Osteocyte (in vitro differentiated cells): ENCODE measurements at places on chromosomes 12 and 14. TPM values are rescaled to one million over a fixed set of nuclear protein-coding genes. Genes with fewer than 3 reads are reported as not detected.

DNA sequence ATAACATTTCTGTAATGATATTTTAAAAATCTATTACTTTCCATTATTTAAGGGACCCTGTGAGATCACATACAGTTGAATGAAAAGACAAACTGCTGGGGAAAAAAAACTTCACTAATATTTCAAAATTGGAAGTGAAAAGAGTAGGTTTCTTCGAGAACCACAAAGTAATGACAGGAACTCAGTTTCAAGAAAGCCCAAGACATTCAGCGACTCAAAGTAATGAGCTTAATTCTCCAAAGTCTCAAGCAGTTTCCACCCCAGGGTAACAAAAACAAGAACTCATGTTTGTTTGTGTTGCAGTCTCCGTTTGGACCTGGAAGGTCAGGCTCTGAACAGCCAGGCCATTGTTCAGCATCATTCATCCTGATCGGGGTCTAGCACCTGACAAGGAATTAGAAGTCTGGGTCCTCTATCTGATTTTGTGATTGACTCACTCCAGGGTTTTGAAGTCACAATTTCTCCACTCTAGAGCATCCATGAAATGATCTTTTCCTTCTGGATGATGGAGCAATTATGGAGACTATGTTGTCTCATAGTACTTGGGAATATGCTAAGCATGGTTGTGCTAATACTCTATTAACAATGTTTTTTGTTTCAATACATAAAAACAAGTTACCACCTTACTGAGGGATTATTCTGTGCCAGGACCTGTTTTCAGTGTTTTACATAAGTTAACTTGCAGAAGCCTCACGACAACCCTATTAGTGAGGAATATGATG, 126.9 kb downstream of the SLC25A21 start:
- no peak for DNase-seq

DNA sequence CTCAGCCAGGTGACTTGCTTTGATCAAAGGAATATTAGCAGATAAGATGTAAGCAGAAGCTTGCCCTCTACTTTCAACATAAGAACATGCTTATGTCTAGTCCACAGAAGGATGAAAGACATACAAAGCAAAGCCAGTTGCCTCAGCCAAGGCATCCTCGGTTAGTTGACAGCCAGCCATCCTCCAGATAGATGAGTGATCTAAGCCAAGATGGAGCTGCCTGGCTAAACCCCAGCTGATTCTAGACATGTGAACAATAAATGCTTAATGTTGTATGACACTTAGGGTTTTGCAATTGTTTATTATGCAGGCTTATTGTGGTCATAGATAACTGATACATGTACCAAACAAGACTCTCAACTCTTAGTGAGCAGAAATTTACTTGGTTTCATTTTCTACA, 157.6 kb upstream of the TMTC2 start:
- DNase-seq: no peak

DNA sequence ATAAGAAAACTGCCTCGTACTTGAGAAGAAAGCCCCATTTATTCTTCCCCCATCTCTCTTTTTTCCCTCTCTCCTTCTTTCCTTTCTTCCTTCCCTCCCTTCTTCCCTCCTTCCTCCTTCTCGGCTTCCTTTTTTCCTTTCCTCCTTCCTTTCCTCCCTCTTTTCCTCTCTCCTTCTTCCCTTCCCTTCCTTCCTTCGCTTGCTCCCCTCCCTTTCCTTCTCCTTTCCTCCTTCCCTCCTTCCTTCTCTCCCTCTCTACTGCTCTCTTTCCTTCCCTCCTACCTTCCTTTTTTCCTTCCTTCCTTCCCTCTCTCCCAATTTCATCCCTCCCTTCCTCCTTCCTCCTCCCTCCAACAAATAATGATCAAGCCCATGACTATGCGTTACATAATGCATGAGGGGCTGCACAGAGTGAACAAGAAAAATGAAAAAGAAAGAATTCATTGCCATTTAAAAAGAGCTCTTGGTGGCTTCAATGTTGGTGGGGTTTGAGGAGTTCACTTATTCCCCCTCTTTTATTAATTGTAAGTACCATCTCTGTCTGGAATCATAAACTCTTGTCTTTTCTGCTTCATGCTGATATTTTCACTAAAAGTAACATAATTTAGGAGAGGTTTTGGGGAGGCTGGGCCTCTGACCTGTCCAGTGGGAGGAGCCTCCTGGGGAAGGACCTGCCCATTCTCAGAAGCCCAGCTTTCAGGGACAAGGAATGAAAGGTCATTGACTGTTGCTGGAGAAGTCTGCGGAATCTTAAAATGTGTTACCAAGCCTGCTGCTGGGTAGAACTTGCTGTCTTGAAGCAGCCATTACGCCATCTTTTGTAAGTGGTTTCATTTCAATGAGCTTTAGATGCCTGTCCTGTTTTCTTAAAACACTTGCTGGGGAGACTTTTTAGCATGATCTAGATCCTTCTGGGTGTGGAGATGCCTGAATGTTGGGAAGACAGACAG, 144.3 kb downstream of the CHST11 start:
- no peak for DNase-seq

The EVL gene
- total RNA-seq: 136 and 157 TPM in 2 replicates

- DNase-seq: no peak
Observed at GRCh38 chr14:73725116-73726024, 11.2 kb upstream of the PNMA1 start.

GRCh38 chr12:98492580-98493140, 22.7 kb upstream of the TMPO start:
- DNase-seq: no peak

DNA sequence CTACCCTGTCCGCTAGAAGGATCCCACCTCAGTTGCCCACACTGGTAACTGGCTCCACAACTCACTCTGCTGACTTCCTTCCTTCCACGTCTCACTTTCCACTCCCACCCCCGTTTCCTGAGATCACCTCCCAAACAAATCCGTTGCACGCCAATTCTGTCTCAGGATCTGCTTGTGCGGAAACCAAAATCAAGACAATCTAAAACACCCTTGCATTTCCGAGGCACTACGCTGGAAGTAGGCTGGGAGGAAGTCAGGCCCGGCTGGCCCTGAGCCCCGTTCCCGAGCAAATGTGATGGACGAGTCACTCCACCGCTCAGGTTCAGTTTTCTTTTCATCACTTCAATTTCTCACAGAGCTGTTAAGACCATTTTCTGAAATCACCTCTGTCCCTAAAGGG, 23.1 kb downstream of the ABCB9 start:
- no peak for DNase-seq

DNA sequence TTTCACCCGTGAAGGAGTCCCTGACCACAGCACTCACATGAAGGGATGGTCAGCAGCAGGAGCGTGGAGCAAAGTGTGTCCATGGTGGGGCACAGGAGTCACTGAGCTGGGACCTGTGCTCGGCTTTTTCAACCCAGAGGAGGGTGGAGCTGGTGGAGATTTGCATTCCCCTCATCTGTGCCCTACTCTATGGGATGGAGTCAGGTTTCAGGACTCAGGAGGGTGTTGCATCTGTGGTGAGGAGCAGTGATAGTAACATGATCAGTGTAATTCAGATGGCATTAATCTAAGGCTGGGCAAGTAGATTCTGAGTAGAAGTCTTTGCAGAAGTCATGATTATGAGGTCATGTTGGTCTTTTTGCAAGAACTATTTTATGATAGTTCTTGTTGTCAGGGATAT, 511.9 kb downstream of the TMEM121 start:
- no peak for DNase-seq

GRCh38 chr12:120813588-120814153, 88.0 kb downstream of the ACADS start:
- DNase-seq: no peak

- no peak for DNase-seq
Observed at GRCh38 chr12:113387631-113388030, 16.1 kb downstream of the SDS start.

- no peak for DNase-seq
Observed at GRCh38 chr12:123237646-123238329, 4.6 kb downstream of the MTRFR start.

- no peak for DNase-seq
Observed at GRCh38 chr12:42143452-42144157, 1.1 kb downstream of the GXYLT1 start.

DNA sequence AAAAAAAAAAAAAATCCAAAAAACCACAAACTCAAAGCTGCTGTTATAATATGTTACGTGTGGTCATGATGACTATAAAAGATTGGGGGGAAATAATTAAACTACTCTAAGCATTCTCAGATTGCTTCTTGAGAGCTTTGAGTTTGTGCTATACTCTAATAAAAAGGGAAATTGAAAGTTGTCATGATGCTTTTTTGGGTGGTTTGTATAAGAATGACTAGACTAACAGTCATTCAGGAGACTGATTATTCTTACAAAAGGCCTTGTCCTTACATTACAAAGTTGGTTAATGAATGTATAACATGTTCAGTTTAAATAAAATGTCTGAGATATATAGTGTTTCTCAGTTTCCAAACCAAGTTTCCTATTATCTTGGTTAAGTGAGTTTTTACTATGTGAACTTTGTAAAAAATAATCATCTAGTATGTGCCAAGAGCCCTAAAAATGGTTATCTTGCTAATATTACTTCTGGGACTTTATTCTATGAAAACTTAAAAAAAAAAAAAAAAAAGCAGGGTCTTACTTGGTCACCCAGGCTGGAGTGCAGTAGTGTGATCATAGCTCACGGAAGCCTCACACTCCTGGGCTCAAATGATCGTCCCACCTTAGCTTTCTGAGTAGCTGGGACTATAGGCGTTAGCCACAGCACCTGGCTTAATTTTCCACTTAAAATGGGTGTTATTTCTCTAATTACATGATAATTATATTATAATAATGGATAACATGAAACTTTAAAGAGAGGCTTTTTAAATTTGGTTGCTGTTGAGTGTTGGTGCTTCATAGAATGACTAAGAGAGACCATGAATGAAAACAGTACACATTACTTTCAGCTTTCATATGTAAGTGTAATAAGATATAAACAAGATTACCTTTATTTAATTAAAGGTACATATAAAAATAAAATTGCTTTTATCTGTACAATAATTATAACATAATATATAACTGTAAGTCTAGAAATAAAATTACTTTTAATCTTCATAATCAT, 459.6 kb upstream of the RGS6 start:
- DNase-seq: no peak

GRCh38 chr14:82766996-82767395, 1233.3 kb upstream of the SEL1L start:
- DNase-seq: no peak

- no peak for DNase-seq
Observed at GRCh38 chr12:102232446-102232845, 34.8 kb upstream of the PMCH start.

- no peak for DNase-seq
Observed at GRCh38 chr12:14164266-14164665, 182.9 kb upstream of the GRIN2B start.

The CCDC175 gene
- not detected in 2 replicates for total RNA-seq

- no peak for DNase-seq
Observed at GRCh38 chr14:90438841-90439240, 42.0 kb downstream of the CALM1 start.

DNA sequence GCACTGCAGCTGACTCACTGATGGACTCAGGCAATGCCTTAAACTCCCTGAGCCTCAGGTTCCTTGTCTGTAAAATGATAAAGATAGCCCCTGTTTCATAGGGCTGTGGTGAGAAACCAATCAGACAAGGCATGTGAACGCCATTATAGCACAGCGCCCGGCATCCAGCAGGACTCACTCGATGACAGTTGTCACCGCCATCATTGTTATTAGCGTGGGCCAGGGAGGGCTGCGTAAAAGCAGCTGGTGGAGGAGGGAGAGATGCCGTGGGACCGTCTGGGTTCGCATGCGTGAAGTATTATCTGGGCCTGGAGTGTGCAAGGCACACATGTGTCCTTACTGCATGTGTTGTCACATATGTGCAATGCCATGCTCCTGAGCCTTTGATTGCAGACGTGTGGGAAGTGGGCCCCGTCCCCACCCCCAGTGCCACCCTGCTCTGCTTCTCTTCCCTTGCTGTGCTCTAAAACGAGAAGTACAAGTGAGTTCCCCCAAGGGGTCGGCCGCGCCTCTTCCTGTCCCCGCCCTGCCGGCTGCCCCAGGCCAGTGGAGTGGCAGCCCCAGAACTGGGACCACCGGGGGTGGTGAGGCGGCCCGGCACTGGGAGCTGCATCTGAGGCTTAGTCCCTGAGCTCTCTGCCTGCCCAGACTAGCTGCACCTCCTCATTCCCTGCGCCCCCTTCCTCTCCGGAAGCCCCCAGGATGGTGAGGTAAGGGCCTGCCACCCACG, at the start of gene PTPN6:
PTPN6 (plus strand) TSS at position 546 of the 730 bp plus-strand sequence; CDS start at position 703, 157 bp downstream.
- no peak for DNase-seq

- no peak for DNase-seq
Observed at GRCh38 chr12:91772411-91772810, 373.2 kb downstream of the BTG1 start.

DNA sequence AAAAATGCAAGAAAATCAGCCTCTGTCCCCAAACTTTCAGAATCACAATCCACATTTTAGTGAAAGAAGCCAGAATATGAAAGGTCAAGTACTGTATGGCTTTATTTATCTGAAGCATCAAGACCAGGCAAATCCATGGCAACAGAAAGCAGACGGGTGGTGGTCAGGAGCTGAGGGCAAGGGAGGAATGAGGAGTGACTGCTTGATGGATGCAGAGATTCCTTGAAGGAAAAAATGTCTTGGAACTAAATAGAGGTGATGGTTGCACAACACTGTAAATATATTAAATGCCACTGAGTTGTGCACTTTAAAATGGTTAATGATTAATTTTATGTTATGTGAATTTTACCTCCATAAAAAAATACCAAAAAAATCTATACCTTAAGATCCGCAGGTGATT, 165.1 kb downstream of the GXYLT1 start:
- no peak for DNase-seq

DNA sequence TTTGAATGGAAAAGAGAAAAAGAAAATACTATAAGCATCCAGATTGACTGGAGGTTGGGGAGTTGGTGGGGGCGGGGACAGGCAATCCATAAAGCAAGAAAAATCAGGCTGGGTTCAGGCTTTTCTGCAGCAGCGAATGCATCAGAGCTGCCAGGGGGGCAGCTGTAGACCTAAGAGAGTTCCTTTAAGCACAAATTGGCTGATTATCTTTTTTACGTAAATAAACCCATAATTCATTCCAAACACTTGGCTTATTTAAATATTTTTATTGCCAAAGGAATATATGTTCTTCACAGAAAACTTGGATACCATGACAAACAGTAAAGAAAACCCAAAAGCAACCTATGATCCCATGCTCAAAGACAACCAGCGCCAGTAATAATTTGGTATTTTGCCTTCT, 10.2 kb downstream of the BDKRB2 start:
- no peak for DNase-seq
